ENCODE measurements at places on chromosomes 7 and 10. TPM values are rescaled to one million over a fixed set of nuclear protein-coding genes. Genes with fewer than 3 reads are reported as not detected.
A peak's percentile ranks its signal among the peaks of the same experiment; 100 is the strongest.

The TMEM176A gene
- total RNA-seq = 57.4 TPM

The ZNF736 gene
- 15.1 TPM for total RNA-seq

The TTYH3 gene
- total RNA-seq = 51.7 TPM

The STEAP1 gene
- 8.2 TPM for total RNA-seq

GRCh38 chr10:102342458-102342857 is 53.0 kb upstream of the NFKB2 start:
- DNase-seq = no peak

- DNase-seq = no peak
Measured at GRCh38 chr7:4837803-4838625, 23.8 kb downstream of the PAPOLB start.

DNA sequence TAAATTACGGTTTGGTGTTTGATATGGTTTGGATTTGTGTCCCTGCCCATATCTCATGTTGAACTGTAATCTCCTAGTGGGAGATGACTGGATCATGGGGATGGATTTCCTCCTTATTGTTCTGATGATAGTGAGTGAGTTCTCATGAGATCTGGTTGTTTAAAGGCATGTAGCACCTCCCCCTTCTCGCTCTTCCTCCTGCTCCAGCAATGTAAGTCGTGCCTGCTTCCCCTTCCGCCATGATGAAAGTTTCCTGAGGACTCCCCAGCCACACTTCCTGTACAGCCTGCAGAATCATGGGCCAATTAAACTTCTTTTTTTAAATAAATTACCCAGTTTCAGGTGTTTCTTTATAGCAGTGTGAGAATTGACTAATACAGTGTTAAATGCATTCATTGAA is 116.6 kb downstream of the DOCK4 start:
- DNase-seq = peak; percentile 57

- DNase-seq = peak; percentile 91
Measured at GRCh38 chr10:11757821-11758463, 15.8 kb downstream of the ECHDC3 start.

- DNase-seq = no peak
Measured at GRCh38 chr10:103265717-103266329, 11.1 kb upstream of the INA start.

DNA sequence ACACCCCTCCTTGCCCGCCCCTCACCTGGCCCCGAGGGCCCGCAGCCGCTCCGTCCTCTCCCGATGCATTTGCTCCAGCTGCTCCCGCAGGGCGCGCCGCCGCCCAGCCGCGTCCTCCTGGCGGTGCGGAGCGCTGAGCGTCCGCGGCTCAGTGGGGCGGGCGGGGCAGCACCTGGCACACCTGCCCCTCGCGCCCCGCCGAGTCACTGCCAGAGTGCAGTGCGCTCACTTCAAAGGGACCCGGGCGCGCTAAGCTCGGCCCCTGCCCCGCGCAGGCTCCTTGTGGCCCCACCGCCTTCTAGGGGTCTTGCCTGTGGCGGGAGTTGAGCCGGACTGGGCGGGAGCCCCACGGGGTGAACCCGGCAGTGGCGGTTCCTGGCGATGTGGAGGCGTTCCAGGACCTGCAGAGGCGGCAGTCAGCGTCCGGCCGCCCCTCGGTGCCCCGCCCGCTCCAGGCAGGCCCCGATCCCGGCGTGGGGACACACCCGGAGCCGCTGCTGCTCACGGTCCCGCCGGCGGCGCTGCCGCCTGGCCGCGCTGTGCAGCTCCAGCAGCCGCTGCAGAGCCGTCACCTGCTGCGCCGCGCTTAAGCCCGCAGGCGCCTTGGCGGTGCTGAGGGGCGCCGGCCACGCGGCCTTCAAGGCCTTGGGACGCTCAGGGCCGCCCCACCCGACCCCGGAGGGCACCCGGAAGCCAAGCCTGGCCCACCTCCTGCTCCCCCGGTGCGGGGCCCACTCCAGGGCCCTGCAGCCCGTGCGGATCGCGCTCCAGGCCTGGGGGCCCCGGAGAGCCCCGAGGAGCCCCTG is 6.7 kb downstream of the ATP6V1F start:
- peak; percentile 70 for DNase-seq

DNA sequence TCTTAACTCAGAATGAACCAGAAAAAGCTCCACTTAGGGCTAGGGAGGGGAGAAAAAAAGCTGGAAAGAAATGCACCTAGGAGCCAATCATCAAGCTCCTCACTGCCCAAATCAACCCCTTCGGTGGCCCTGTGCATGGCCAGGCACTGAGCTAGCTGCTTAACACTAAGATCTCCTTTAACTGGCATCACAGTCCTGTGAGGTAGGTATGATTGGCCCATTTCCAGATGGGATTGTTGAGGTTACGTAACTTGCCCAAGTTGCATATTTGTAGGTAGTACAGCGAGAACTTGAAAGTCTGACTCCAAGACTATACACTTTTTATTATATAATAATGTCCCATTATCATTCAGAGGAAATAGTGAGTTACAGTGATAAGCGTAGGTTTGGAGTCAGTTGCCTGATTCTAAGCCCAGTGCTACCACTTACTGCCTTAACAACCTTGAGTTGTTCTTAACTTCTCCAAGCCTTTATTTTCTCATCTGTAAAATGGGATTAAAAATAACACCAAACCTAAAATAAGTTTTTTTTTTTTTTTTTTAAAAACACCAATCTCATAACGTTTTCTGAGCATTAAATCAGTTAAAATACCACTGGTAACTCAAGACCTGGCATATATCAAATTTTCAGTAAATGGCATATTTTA is 37.2 kb upstream of the ACSL5 start:
- no peak for DNase-seq
